ENCODE measurements at places on chromosomes 11 and 22.

DNA sequence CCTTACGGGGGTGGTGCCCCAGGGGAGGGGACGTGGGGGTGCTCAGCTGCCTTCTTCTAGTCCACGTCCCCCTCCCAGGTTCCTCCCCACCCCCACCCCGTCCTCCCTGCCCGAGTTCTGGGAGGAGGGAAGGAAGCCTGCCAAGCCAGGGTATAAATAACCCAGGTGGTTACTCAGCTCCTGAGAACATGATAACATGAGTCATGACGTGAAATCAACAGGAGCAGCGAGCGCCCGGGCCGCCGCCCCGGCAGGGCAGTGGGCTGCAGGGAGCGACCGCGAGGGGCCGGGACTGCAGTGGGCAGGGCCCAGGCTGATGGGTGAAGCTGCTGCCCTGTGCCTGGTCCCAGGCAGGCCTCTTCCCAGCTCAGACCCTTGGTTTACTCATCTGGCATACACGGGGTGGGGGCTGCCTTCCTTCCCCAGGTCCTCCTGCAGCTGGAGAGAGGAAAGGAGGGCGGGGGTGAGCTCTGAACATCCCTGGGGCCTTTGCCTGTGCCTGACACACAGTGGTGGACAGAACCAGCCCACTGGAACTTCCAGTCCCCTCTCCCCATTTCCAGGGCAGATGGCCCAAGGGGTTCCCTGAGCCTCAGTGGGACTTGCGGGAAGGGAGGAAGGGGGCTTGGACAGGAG, 8.8 kb upstream of the PDGFB start:
- DNase-seq: no peak

- DNase-seq: no peak
Measured at GRCh38 chr22:24140357-24140756, 40.9 kb upstream of the SUSD2 start.

GRCh38 chr11:134557571-134558257, 145.7 kb upstream of the B3GAT1 start:
- DNase-seq: no peak

DNA sequence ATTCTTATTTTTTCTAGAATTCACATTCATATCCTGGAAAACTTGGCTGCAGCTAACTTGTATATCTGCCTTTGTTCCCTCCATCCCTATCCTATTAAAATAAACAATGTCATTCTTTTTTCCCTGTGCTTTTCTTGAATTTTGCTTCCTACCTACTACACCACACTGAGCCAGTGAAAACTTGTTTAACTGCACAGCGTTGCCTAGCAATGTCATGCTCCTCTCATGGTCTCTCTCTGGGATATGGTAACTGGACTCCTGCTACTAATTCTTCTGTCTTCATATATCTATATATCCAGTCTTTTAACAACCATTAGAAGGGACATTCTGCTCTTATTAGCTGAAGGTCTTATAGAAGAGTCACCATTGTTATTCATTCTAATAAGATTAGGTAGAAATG, 434.4 kb downstream of the METTL15 start:
- DNase-seq: no peak

DNA sequence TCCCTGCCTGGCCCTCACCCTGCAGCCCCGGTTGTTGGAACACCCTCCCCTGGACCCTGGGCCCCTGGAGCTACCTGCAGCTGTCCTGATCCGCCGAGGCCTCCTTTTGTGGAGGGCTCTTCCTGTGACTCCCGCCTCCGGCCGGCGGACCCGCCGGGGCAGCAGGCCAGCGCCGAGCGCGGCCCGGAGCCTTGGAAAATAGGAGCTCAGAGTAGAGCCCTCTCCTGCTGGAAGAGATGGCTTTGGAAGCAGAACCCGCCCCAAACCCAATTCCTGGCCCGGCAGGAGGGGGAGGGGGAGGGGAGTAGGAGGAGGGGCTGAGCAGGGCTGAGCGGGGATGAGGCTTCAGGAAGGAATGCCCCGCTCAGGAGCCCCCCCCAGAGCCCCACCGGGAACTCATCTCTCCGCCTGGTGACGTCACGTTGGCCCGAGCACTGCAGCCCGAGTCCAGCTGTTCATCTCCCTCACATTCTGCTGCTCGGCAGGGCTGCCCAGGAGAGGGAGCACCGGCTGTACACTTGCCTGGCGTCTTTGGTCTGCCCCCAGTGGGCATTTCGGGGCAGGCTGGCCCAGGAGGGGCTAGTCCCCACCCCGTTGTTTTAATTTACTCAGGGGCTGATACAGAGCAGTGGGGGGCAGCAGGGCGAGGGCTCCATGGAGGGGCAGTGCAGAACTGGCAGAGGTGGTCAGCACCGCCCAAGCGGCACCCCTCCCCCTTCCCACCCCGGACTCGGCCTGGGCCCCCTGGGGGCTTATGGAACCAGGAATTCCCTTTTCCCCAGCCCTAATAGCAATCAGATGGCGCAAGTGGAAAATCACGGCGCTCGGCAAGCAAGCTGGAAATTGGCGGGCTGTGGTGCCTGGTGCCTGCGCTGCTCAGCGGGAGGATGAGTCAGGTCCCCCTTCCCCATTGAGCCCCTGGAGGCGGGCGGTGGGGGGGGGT, at the start of gene MRGPRF:
TSS of gene MRGPRF (minus strand) at position 238 of the 943 bp plus-strand sequence. CDS start 3,345 bp downstream, outside the sequence.
- peak; percentile 94 for DNase-seq

DNA sequence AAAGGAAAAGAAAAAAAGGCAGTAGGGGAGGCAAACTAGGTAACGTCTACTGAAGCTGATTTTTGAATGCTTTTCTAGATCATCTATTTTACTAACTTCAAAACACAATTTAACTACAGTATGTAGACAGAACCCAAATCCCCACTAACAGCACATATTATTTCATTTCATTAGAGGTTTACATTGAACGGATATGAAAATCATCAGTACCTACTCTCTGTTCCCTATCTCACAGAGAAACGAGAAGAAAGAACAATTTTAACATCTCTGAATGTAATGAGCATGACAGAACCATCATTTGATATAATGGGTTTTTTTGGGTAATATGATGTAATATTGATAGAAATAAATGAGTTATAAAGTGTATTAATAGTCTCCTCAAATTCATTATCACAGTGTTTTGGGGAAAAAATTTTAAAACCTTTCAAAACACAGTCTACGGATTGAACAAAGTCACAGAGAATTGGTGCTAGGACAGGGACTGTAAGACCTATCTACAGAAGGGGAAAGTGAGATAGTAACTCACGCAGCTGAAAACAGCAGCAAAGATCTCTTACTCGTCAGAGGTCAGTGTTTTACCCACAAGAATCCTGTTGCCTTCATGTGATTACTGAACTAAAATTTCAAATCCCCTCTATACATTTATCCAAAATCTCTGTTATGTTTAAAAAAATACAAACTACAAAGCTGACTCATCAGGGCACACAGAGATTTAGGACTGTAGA, 77.3 kb downstream of the ZBTB44 start:
- DNase-seq: no peak

- DNase-seq: no peak
Measured at GRCh38 chr22:31838917-31839316, 85.1 kb downstream of the DEPDC5 start.

DNA sequence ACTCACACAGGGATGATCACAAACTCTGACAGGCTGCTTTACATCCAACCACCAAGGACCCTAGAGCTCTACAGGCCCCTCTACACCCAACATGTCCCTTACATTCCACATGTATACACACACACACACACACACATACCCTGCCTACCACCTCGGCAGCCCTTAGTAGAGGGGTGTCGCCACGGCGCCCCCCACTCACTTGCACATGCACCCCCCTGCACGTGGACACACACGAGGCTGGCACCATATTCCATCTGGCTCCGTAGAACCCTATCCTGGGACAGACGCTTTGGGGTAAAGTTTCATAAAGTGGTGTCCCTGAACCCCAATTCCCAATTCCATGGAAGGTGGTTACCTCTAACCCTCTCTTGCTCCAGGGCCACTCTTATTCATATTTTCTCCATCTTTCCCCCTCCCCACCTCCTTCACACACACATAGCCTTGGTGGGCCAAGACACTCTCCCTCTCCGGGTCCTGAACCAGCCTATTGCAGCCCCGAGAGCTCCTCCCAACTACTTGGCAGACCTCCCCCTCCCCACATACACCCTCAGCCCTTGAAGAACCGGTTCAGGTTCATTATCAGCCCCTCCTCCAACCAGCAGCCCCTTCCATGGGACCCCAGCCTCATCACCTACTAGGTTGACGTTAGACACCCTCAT, 809 bp downstream of the PDE2A start:
- DNase-seq: no peak

DNA sequence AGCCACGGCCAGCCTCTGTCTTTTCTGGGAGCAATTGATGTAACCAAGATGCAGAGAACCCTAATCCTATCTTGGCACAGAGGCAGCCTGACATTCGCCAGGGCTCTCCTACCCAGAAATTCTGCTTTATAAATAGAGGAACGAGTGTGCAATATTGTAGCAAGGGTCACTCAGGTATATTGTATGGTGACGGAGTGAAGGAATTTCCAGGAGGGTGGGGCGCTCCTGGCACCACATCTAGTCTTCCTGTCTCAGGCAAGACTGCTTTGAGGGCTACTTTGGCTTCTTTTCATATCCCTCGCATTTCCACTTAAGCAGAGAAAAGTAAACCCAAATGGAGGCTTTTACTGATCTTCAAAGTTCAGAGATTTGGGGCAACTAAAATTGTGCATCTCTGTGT, 114.4 kb downstream of the BARX2 start:
- DNase-seq: no peak

DNA sequence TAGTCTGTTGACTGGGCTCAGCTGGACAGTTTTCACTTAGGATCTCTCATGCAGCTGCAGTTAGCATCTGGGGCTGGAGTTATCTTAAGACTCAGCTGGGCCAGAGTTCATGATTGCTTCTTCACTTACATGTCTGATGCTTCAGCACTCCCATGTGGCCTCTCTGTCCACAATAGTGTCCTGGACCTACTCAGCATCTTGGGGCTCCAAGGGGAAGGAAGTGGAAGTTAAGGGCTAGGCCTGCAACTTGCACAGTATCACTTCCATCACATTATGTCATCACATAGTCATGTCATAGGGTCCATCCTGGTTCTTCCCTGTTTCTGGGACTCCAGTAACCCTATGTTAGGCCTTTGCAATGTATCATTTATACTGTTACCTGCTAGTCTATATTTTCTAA, 115.9 kb downstream of the C11orf65 start:
- no peak for DNase-seq

- no peak for DNase-seq
Measured at GRCh38 chr11:102626676-102627075, 1.5 kb upstream of the MMP20 start.

DNA sequence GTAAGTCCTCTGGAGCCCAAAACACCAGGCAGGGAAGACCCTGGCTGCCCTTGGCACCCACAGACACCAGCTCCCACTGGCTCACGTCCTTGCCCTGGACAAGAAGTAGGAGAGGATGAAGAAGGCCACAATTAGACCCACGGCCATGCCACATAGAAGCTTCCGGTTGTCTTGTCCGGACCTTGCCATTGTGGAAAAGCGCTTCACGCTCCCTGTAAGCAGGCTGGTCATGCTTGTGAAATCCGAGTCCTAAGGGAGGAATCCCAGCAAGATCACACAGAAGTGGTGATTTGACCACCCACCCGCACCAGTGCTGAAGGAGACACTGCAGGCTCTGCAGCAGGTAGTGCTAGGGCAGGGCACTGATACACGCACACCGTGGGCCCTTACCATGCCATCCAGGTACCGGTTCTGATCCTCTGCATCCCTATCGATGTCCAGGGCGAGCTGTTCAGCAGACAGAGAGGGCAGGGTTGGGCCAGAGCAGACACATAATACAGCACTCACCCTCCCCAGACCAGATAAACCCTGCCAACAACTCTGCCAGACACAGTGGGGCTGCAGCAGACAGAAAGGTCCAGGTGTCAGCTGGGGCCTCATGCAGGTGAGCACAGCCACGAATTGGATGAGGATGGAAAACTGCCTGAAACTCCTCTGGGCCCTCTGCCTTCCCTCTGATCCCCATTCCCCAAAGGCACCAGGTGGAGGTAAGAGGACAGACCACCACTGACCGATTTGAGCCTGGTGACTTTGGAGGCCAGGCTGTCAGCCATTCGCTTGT, 1.8 kb downstream of the BET1L start:
- no peak for DNase-seq

DNA sequence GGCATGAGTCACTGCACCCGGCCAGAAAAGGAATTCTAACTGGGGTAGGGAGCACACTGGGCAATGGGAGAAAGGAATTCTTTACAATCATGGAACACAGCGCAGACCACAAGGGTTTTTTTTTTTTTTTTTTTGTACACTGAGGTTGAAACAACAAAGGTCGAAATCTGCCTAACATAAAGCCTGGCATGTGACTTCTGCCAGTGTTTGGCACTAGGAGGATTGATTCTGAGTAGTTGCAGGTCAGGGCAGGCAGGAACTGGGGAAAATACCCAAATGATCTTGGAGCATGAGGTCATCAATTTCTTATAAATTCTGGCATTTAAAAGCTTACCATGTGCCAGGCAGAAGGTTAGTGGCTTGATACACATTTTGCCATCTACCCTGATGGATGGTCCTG, 202.0 kb upstream of the SNX19 start:
- DNase-seq: no peak

DNA sequence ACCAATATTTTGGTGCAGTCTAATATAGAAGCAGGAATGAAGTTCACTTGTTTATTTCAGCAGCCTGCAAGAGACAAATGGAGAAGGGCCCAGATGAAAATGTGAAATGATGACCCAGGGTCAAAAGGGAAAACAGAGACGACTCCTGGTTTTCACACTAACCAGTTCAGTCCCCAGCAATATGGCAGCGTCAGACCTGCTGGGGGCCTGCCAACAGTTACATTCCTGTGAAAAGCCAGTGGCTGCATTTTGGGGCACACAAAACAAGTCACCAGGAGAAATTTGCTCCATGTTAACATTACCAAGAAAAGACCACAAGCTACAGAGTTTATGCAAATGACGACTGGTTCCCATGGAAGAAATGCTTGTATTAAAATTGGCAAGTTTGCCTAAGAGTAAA, 80.2 kb downstream of the CCDC34 start:
- no peak for DNase-seq

DNA sequence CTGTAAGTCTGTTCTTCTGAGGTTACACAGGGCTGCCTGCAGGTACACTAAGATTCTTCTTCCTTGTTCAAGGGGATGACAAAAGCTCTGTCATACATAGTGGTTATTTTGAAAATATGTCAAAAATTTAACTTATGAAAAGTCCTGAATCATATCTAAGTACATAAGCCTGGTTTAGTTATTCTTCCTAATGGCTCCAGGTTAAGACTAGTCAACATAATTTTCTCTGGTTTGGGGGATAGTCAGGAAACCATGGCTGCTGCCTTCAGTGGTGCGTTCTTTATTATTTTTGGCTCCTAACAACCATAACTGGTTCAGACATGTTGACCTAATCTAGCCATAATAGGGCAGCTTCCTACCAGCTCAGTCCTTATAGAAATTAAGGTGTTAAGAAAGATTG, 257.4 kb upstream of the DDI1 start:
- no peak for DNase-seq

- no peak for DNase-seq
Measured at GRCh38 chr11:113663567-113663966, 42.5 kb downstream of the TMPRSS5 start.

All from right forelimb (tissue), 1 donor.